Right hindlimb (tissue), 1 donor: ENCODE measurements at places on chromosomes 6 and 20.
A peak's percentile ranks its signal among the peaks of the same experiment; 100 is the strongest.

- DNase-seq = no peak
Measured at GRCh38 chr6:54654381-54654780, 192.2 kb upstream of the FAM83B start.

GRCh38 chr6:34284563-34285447 is 36.0 kb upstream of the SMIM29 start:
- DNase-seq = peak; percentile 40

GRCh38 chr20:61861054-61861841 is 204.4 kb downstream of the TAF4 start:
- DNase-seq = no peak

DNA sequence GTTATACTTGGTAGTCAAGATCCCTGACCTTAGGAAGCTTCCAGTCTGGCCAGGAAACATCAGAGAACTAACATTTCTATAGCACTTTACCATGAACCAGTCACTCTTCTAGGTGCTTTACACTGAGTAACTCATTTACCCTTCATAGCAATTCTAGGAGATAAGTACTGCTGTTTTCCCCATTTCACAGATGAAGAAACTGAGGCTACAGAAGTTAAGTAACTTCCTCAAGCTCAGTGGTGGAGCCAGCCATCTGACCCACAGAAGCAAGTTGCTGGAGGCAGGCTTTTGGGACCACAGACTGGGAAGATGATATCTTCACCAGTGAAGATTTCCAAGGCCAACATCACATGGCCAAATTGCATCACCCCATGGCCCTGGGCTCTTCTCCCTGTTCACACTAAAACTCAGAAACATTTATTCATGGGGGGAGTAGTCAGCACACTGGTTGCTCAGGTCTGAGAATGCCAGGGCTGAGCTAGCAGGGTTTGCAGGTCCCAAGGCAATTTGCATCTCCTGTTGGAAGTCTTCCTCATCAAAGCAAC is 70.3 kb downstream of the UNC5CL start:
- no peak for DNase-seq

- DNase-seq = no peak
Measured at GRCh38 chr20:5786930-5787795, 37.0 kb downstream of the SHLD1 start.

- DNase-seq = peak; percentile 71
Measured at GRCh38 chr6:35363293-35363750, 21.0 kb downstream of the PPARD start.

DNA sequence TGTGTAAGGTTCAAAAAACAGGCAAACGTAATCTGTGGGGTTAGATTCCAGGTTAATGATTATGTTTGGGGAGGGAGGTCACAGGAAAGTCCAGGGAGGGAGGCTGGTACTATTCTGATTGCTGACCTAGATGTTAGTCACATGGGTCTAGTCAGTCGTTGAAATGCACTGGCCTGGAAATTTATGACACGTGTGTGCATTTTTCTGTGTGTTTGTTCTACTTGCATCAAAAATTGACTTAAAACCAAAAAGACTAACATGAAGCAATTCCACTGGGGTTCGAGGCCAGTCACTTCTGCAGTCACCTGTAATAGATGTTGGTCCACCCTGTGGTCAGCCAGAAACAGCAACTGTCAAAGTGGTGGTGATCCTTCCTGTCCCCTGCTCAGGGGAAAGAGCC is 104.2 kb upstream of the MLN start:
- DNase-seq = no peak

DNA sequence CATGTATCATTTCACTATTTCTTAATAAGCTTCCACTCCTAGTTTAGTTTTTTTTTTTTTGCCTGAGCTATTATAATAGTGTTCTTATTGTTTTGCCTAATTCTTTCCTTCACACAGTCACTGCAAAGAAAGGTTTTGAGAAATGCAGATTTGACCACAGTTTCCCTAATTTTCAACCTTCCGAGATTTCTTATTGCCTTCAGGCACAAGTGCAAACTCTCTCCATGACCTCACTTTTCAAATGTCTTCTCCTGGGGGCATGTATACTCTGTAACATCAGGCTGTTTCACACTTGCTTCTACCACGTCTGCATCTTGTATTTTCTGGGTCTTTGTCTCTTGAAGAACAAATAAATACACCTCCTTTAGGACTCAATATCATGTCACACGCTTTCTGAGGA is 339.0 kb upstream of the CITED2 start:
- DNase-seq = no peak

DNA sequence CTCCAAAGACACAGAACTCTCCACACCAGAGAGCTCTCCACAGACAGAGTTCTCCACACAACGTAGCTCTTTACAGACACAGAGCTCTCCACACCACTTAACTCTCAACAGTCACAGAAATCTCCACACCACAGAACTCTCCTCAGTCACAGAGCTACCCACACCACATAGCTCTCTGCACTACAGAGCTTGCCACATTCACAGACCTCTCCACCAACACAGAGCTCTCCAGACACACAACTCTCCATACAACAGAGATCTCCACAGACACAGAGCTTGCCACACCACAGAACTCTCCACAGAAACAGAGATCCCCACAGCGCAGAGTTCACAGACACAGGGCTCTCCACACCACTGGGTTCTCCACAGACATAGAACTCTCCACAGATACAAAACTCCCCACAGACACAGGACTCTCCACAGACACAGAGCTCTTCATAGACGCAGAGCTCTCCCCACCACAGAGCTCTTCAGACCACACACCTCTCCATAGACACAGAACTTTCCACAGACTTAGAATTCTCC is 52.5 kb downstream of the ERMARD start:
- DNase-seq = no peak

DNA sequence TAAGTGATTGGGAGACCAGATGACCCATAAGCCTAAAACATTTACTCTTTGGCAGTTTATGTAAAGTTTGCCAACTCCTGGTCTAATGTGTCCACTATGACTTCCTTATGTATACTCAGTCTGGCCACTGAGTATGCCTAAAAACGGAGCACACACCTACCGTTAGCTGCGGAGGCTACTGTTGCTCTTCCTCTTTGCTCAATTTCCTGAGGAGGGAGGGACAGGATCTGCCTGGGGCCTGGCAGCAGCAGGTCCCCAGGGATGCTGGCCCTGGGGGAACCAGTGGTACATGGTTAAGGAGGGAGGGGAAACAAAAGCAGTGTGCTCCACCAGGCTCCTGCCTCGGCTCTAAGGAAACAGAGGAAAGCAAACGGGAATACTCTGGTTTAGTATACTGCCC is 113.5 kb downstream of the CDYL start:
- no peak for DNase-seq

- no peak for DNase-seq
Measured at GRCh38 chr6:130041594-130041993, 23.2 kb downstream of the L3MBTL3 start.

DNA sequence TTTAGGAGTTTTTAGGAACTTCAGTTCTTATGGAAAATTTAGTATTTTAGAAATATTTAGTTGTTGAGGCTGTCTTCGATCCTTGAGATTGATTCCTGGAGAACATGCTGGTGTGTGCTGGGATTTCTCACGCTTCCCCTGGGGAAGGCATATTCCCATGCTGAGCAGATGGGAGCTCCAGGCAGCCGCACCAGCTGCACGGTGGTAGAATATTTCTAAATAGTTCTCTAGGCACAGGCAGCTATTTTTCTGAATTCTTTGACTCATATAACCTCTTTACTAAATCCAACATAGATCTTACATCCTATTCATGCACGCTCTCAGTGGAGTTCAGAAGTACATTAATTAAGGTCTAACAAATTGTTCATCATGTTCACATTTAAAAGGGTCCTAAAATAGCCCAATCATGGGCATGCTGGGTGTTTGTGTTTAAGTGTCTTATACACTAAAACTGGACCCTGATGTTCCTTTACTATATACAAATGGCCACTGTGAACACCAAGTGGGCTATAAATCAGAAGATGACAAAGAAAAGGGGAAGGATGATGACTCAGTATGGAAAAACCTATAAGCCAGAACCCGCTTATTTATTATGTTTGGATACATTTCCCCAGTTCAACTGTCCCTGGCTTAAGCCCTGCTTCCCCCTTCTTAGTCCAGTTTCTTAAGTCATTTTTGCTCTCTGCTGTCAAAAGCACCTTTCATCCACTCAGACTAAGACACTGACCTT is 138.5 kb downstream of the UST start:
- DNase-seq = no peak

DNA sequence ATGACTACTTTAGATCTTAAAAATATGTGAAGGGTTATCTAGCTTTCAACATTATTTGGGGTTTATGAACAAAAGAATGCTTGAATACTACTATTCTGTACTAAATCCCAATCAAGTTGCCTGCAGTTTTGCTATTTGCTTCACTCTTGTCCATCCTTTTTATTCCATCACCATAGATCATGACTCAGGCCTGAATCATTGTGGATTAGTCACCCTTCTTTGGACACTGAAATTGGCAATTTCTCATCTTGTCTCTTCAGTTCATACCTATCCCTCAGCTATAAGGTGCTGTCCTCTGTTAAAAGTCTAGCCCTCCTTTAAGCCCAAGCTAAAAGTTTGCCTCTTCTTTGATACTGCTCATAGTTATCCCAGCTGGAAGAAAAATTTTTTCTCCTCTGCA is 199.1 kb downstream of the CENPW start:
- DNase-seq = no peak

DNA sequence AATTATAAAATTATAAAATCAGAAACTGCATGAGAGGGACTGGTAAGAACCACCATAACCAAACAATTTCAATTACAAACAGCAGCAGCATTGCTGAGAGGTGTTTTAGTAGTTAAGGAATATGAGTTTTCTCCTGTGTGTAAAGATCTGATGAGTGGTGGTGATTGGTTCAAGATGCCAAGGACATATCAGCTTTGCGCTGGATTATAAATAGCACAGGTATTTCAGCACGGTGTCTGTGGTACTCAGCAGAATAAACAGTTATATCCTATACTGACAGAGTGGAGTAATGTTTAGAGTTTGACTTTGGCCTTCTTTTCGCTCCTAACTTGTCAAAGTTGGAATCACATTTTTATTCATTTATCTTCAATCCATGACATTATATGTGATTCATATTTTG is 501.0 kb downstream of the CDH26 start:
- DNase-seq = no peak
